Right hindlimb (tissue), 1 donor: ENCODE measurements at places on chromosomes 12 and 14.

- DNase-seq = no peak
Observed at GRCh38 chr14:26143057-26143456, 454.8 kb downstream of the NOVA1 start.

GRCh38 chr12:29551812-29552211 is 54.3 kb upstream of the OVCH1 start:
- no peak for DNase-seq

GRCh38 chr12:50936821-50937530 is 15.4 kb upstream of the HIGD1C start:
- no peak for DNase-seq

- DNase-seq = no peak
Observed at GRCh38 chr14:33275879-33276278, 337.2 kb downstream of the NPAS3 start.

DNA sequence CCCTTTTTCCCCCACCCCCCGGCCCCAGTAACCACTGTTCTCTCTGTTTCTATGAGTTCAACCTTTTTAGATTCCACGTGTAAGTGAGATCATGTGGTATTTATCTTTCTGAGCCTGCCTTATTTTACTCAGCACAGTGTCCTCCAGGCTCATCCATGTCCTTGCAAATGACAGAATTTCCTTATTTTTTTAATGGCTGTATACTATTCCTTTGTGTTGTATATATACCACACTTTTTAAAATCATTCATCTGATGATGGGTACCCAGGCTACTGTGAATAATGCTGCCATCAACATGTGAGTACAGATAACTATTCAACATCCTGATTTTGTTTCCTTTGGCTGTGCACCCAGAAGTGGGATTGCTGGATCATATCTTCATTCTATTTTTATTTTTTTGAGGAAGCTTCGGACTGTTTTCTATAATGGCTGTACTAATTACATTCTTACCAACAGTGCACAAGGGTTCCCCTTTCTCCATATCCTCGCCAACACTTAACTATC is 54.7 kb downstream of the DDX51 start:
- DNase-seq = no peak

- DNase-seq = no peak
Observed at GRCh38 chr12:113090740-113091139, 34.2 kb downstream of the DTX1 start.

DNA sequence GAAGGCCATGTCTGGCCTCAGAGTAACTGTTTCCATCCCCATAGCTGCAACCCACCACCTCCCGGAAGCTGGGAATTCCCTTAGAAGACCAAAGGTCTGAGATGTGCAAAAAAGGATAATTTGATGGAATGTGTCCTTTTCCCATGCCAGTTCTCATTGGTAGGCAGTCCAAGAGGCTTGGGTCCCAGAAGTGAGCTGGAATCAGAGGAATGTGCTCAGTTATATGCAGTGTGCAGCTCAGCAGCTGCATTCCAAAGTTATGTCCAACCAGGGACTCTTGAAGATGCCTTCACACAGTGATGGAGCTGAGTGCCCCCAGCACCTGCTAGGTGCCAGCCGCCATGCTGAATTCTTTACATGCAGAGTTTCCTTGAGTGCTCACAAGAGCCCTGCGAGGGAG is 583.9 kb upstream of the TBX3 start:
- DNase-seq = no peak

- no peak for DNase-seq
Observed at GRCh38 chr14:55713486-55713885, 133.5 kb downstream of the KTN1 start.

GRCh38 chr14:99601361-99601831 is 2.6 kb downstream of the CCDC85C start:
- no peak for DNase-seq

- DNase-seq = peak; percentile 5
Observed at GRCh38 chr12:2641761-2642160, 153.0 kb upstream of the FKBP4 start.

DNA sequence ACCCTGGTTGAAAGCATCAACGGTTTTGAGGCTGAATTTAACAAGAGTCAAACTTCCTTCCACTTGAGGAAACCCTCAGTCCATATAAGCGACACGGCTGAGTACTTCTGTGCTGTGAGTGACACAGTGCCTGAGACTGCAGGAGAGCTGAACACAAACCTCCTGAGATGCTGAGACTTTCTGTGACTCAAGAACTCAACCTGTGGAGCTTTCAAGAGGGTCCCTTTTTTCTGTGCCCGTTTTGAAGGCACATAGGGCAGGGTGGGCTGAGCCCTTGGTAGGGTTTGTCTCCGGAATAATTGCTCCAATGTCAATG is 305.3 kb upstream of the OR4E1 start:
- DNase-seq = no peak

GRCh38 chr14:85711620-85712019 is 181.7 kb downstream of the FLRT2 start:
- DNase-seq = no peak

DNA sequence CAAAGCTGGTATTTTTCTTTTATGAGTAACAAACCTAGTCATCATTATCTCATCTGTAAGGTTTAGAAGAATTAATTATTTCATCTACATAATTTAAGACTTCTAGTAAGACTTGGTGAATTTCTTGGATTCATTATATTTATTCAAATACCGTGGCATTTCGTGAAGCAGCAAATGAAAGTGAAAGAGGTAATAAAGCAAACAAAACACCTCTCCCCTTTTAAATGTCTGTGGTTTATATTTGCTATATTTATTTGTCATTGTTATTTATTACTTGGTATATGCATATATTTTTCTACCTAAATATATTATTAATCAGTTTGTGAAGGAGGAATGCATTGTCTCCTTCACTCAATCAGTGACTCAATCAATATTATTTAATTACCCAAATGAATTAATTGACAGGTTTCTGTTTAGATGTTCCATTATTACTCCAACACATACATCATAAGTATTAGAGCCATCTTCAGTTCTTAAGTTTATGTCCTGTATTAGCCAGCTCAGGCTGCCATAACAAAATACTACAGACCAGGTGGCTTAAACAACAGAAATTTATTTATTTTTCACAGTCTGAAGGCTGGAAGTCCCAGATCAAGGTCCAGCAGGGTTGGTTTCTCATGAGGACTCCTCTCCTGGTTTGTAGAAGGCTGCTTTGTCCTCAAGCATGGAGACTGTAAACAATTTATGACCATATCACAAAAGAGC is 6.6 kb downstream of the CFAP54 start:
- DNase-seq = no peak

GRCh38 chr12:69090722-69091121 is 148.6 kb upstream of the CPSF6 start:
- DNase-seq = no peak

- no peak for DNase-seq
Observed at GRCh38 chr12:24544368-24544767, 404.5 kb downstream of the BCAT1 start.

GRCh38 chr12:113244478-113244958 is 23.3 kb downstream of the TPCN1 start:
- DNase-seq = no peak

DNA sequence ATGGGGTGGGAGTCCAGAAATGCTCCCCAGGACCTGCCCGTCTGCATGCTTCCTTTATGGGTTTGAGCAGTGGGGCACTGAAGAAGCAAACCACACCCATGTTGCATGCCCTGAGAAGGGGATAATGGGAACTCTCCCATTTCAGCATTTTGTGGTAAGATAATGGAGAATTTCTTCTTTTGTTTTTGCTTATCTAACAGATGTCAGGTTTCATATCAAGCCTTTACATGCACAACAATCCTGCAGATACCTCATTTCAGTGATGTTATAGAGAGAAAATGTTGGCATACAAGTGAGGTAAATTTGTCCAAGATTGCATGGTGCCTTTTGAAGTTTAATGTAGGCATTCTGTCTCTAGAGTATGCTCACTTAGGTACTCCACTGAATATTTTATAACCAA is 177.0 kb downstream of the ALX1 start:
- no peak for DNase-seq

DNA sequence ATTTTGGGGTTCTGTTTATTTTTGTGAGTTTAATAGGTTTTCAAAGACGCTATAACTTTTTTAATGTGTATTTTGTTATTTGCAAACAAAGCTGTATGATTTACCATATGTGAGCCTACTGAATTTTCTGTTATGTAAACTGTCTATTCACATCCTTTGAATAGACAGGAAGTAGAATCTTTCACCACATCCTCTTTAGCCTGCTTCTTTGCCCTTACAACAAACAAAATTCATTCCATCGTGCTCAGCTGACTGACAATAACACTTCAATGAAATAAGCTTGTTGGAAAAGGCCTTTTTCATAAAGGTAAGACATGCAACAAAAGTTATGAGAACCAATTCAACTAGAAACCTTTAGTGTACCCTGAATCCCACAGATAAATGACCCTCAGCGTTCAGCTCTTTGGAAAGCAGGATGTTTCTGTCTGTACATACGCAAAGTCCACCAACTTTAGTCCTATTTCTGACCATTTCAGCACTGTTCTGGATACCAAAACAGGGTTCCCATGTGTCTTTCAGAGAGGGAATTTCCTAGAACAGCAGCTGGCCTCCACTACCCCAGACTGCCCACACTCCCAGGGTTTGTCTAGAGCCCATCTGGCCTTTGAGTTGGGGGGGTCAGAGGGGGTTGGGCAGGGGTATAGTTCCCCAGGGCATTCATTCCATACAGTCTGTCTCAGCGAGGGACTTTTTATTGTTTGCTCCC is 71.3 kb downstream of the DUSP6 start:
- DNase-seq = peak; percentile 45

DNA sequence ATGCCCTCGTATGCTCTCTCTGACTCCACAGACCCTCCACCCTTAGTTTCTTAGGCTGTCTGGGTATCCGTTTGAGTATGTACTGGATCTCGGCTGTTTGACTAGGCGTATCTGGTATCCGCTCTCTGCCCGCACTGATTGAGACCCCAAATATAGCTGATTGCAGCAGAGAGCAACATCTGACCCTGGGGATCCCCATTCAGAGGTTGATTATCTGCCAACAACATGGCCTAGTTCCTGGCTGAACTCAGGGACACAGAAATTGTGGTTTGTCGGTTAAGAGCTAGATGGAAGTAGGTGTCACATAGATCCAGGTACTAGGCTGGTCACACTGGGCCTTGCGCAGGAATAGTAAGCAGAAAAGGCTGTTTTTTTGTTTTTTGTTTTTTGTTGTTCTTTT is 359.9 kb downstream of the FUT8 start:
- no peak for DNase-seq

DNA sequence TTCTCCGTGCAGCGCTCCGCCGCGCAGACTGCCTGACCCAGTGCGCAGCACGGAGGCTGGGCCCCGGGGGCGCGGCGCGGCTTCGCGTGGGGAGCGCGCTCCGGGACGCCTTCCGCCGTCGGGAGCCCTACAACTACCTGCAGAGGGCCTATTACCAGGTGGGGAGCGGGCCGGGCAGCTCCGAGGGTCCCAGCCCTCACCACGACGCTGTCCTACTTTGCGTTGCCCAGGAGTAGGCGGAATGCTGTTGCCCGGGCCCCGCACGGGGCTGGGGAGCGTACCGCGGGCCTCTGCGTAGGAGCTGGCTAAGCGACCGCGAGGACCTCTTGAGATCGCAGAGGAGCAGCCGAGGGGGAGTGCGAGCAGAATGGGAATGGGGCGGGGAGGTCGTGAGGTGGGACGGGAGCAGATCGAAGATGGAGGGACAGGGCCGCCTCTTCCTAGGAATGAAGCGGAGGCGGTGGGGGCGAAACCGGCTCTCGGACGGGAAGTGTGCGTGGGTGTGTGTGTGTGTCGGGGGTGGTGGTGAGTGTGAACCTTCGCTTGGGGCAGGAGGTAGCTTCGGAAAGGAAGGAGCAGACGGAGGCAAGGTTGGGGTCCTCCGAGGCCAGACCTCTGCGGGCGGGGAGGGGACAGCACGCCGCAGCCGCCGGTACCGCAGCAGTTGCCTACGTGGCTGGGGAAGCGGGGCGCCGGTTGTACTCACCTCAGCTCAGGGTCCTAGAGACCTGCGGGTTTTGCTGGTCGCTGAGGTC is 751 bp downstream of the P3H3 start:
- peak; percentile 75 for DNase-seq

- DNase-seq = no peak
Observed at GRCh38 chr14:63361790-63362189, 43.1 kb upstream of the GPHB5 start.

GRCh38 chr12:26939953-26940352 is 1.7 kb downstream of the FGFR1OP2 start:
- no peak for DNase-seq

DNA sequence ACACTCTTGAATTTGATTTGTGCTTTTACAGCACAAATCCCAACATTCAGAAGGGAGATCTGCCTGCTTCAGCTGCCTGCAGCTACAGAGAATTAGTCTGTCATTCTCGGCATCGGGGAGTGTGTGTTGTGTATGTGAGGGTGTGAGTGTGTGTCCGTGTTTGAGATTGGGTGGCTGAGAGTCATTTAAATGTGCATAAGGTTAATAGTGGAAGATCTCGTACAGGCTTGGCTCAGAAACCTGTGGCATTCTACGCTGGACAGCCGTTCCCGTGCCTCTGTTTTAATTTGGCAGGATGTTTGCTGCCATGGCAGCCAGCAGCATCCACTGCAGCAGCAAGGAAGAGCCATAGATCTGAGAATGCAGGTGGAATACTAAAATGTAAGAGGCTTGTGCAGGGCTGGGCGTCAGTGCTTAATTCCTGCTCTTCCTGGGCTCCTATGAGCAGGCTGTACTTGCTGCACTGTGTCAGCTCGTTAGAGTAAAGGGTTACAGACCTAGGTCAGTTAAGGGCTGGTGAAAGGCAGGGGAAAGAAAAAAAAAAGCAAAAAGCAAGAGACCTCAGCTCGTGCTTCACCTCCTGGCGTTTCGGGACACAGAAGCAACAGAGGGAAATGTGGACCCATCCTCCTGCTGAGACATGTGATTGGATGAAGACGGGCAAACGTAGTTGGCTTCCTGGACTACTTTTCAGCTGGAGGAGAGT is 205.4 kb downstream of the NAV3 start:
- no peak for DNase-seq

DNA sequence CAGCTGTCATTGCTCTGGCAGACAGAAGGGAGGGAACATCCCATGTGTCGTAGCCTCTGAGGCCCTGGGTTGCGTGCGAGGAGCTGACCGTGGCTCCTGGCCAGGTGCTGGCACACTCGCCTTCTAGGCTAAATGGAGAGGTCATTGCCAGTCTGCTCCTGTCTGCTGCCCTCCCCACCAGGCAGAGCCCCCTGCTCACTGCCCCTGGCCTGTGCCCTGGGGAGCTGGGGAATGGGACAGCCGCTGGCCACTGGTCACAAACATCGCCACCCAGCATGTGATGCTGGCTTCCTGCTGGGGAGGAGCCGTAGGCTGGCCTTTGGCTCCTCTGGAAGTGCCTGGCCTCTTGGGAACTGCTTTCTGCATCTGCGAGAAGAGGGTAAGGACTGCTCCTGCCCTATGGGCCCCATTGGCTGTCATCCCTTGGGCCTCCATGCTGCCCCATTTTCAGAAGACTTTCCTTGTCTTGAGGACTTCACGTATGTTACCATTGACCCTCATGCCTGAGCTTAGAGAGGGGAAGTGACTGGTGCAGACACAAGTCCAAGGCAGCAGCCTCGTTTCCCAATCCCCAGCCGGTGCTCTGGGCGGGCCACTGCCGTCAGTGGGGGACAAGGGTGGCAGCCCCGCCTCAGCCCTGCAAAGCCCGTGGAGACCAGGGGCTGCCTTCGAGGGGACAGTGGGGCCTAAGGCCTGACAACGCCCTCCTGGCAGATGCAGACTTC is 2.0 kb upstream of the TNFAIP2 start:
- no peak for DNase-seq
